ENCODE measurements at places on chromosomes 7 and 10.

- no peak for DNase-seq
Measured at GRCh38 chr10:120761951-120762350, 89.2 kb upstream of the WDR11 start.

DNA sequence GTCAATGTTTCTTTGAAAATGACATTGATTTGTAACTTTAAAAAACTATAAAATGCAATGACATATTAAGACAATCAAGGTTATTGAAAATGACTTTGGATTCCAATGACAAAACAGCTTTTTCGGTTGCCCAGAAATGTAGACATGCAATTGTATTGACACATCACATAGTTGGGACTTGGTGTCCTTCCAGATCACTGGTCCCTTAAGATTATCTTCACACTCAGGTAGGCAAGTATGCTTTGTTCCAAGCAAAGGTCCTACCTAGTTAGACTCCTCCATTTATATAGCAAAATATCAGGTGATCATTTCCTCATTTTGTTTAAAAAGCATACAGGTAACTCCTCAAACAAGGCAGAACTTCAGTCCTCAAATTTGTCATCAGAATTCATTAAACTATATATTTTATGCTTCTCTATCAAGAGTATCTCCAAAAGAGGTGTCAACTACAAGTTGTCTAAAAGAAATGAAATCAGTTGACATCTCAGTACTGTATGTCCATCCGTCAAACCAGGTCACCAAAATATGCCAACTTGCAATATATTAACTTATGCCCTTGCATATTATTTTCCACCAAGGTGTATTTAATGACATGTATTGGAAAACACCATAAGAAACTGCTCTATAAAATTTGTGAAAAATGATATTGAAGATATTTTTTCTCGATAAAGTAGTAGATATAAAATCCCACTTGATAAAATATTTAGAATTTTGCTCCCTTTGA is 64.6 kb downstream of the TSPAN12 start:
- DNase-seq = no peak

DNA sequence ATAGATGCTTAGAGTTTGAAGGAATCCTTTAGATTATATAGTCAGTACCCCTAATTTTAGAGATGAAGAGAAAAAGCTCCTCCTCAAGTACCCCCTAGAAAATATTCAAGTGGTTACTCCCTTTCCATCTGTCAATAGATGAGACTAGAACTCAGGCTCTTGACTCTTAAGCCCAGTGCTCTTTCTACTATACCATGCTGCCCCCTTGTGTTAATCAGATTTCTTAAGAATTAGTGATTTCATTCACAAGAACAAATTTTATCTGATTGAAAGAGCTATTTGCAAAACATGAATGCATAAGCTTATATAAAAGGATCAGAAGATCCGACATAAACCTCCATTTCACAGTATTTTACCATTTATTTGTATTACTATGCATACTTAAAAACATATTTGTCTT is 179.3 kb downstream of the TFEC start:
- peak; percentile 20 for DNase-seq

- no peak for DNase-seq
Measured at GRCh38 chr7:131157530-131158243, 170.0 kb upstream of the MKLN1 start.

GRCh38 chr10:18140957-18141845 is 977 bp downstream of the CACNB2 start:
- DNase-seq = no peak

GRCh38 chr7:111855161-111855841 is 293.0 kb upstream of the IMMP2L start:
- no peak for DNase-seq

DNA sequence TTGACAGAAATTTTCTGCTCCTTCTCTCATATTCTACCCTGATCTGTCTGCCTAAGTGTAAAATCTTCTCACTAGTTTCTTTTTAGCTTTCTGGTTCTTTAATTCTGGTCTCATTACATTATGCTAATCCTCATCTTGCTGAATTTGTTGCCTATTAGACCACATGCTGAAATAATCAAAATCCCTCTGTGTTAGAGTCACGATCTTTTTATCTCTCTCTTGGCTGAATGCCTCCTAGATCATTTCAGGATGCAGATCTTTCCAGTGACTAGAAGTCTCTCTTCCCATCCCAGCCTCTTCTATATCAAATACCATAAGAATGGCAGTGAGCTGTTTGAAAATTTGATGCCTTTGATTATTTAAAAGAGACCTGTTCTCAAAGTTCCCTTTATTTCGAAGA is 661.9 kb downstream of the SORCS1 start:
- no peak for DNase-seq

DNA sequence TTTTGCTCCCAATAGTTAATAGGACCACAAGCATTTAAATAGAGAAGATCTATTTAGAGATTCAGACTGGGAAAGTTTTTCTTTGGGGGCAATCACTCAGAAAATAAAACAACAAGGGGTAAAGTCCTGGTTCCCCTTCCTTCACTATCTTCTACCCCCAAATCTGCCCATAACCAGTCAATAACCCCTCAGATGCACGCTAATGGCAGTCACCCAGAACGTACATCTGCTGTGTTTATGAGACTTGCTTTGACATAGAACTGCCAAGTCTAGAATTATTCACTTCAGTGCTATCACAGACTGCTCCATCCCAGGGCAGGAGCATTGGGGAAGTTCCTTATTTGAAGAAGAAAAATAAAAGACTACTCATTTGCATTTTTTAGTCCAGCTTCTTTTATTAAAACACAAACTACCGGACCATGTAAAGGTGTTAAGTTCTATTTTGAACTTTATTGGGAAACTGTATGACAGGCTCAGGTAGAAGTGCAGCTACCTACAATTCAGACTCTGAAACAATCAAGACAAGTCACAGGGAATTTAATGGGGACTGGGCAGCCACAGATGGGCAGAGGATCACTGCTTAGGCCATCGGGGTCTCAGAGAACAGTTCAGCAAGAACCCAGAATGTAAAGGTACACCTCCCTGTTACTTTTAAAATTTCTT is 38.4 kb downstream of the ANK3 start:
- DNase-seq = no peak

- no peak for DNase-seq
Measured at GRCh38 chr7:91892099-91892705, 11.7 kb upstream of the MTERF1 start.

DNA sequence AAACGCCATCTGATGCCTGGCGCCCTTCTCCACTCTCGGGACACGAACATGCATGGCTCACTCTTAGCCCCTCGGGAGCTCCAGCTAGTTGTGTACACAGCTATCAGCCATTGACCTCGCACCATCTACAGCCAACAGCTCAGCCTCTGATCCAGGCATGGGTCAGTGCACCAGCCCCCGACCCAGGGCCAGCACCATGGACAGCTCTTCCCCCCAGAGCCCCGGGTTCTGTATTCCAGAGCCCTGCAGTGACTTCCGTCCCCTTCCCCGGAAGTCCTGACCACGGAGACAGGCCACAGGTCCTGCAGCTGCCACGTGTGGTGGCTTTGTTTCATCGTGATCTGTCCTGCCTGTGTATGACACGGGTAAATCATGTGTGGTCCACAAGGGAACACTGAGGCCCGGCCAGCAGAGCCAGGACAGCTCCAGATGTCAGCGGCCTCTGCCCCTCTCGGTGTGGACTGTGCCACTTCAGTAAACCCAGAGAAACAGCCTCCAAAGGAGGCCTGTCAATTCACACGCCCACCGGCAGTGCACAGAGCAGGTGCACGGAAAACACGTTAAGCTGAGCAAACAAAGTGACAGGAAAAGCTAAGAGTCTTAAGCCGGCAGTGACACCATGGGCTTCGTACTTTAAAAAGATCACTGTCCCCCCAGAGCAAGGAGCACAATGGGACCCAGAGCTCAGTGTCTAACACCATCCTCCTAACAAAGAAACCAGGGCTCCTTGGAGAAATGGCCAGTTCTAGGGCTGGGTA is 13.0 kb downstream of the STK32C start:
- DNase-seq = no peak

- no peak for DNase-seq
Measured at GRCh38 chr7:32059289-32060011, 10.8 kb downstream of the PDE1C start.

DNA sequence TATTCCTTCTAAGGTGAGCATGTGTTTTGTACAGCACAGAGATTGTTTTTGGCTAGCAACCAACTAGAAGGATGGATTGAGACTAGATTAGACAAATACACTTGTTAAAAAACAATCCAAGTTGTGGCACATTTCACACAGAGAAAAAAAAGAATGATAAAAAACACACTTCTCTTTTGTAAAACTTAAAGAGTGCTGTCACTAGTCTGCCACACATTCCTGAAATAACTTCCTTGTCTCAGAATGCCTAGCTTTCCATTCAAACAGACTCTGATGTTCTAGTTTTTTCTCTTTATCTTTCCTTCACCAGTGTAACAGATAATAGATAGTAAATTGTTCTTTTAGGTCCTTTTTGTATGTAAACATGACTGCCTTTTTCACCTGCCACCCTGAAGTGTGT is 11.4 kb downstream of the DLD start:
- DNase-seq = no peak

- no peak for DNase-seq
Measured at GRCh38 chr10:75542906-75543305, 111.5 kb downstream of the LRMDA start.

DNA sequence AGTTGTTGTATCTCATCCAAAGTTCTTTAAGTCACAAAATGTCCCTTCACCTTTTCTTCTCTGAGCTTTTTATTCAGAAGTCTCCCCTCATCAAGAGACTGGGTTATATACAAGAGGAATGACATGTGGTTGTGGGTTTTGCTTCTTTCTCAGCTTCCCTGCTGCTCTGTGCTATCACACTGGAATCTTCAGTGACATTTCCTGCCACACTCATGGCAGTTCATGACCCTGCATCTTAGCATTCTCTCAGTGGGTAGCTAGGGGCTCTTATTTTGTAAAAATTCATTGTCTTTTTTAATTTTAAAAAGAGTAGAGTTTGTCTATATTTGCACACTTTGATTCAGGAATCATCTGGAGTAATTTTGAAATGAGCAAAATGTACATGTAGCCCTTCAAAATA is 236.9 kb upstream of the TMEM229A start:
- no peak for DNase-seq

GRCh38 chr7:50292763-50293162 is 11.8 kb upstream of the IKZF1 start:
- no peak for DNase-seq

GRCh38 chr7:127792528-127793342 is 140.7 kb downstream of the SND1 start:
- DNase-seq = no peak

DNA sequence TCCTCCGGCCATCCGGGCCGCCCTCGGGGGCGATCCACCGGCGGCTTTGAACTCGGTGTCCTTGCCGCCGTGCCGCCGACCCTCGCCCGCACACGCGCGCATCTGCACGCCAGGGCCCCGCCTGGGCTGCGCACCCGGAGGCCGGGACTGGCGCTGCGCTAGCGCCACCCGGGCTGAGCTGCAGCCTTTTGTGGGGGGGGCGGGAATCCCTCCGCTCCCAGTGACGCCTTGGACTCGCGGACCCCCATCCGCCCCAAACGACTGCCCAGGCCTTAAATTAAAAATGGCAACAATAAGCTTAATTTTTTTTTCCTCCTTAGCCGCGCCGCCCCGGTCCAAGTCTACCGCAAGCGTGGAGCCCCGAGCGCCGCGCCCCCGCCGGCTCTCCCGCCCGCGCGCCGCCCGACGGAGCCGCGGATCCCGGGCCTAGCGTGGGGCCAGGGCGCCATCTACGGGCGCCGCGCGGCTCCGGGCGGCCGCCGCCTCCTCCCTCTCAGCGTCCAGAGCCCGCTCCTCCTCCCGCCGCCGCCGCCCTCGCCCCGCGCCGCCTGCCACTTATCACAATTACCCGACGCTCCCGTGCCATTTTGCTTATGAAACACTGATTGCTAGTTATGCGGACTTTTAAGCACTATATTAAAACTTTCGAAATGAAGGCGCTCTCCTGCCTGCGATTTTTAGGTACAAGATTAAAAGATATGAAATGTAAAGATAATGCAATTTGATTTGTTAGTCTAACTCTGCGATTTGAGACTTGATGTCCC is 7.5 kb upstream of the EBF3 start:
- DNase-seq = no peak

GRCh38 chr7:45701701-45702510 is 127.7 kb downstream of the ADCY1 start:
- no peak for DNase-seq

GRCh38 chr10:13729586-13730305 is 143.0 kb downstream of the PRPF18 start:
- DNase-seq = no peak

- no peak for DNase-seq
Measured at GRCh38 chr10:29245476-29245875, 43.4 kb upstream of the LYZL1 start.

GRCh38 chr10:11087372-11087771 is 69.7 kb downstream of the CELF2 start:
- no peak for DNase-seq

DNA sequence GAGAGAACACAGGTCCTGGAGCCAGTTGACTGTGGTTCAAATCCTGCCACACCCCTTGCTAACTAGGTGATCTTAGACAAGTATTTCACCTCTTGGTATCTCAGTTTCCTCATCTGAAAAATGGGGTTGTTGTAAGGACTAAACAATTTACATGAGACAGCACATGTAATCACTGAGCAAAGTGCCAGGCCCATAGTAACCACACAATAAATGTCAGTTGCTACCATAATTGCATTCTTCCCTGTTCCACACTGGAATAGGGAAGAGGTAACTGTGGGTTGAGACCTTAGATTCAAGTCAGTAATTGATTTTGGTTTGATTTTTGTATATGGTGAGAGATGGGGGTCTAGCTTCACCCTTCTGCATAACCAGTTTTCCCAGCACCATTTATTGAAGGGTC is 91.4 kb upstream of the PDLIM1 start:
- DNase-seq = no peak

- no peak for DNase-seq
Measured at GRCh38 chr10:662686-663465, 26.6 kb downstream of the DIP2C start.

DNA sequence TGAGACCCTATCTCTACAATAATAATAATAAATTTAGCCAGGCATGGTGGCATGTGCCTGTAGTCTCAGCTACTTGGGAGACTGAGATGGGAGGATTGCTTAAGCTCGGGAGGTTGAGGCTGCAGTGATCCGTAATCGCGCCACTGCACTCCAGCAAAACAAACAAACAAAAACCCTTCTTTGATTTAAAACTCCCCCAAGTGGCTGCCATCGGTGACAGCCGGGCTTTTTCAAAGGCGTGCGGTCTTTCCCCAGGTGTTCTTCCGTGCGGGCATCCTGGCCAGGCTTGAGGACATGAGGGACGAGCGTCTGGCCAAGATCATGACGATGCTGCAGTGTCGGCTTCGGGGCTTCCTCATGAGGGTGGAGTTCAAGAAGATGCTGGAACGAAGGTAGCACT is 1.9 kb upstream of the MYH16 start:
- DNase-seq = no peak

- DNase-seq = no peak
Measured at GRCh38 chr7:105990727-105991453, 27.8 kb downstream of the CDHR3 start.

- DNase-seq = no peak
Measured at GRCh38 chr10:7956508-7956907, 98.0 kb upstream of the GATA3 start.

DNA sequence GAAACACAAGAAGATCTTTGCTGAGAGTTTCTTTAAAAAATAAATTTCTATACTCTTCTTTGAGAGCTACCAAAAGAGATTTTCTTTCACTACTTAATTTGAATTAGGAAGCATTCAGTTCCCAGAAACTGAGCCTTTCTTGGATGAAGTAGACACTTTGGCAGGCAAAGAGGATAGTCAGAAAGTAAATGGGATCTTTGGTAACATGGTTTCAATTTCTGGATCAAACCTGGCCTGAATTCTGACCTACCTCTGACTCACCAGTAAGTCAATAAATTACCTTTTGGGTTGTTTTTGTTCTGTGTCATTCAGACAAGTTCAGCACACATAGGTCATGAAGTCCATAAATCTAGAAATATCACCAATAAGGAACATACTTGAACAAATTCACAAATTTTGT is 26.8 kb upstream of the CABCOCO1 start:
- DNase-seq = no peak
